Stimulated activated CD4-positive, alpha-beta T cell treated with anti-CD3 and anti-CD28 coated beads, TNF-alpha, amount 100 ng/mL, for 4 hours (primary cell): ENCODE measurements at places on chromosomes 3 and 15.

DNA sequence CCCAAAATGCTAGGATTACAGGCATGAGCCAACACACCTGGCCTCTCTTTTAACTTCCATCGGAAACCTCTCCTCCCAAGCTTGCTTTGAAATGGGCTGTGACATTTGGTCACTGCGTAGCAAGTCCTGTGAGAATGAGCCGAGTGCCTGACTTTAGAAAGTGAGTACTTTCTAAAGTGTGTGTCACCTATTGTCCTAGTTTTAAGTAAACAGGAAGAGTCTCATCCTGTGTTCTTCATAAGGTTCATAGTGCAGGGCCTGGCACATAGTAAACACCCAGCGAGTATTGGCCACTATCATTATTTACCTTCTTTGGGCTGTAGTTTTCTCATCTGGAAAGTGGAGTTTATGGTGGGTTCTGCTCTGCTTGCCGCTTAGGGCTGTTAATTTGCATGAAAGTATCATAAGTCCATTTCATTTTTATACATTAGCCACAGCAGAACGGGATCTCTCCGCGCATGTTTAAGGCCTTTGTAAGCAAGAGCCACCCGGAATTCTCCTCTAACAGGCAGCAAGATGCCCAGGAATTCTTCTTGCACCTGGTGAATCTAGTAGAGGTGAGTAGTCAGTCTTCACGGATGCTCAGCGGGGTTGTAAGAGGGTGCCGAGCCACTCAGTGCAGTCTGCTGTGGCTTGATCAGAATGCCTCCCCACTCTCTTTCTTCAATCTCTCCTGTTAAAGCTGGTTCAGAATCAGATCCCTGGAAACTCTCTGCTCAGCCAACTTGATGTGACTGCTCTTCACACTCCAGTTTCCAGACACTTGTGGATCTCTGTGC is 87.2 kb downstream of the USP13 start:
- no peak for DNase-seq

GRCh38 chr15:51234176-51234927 is 104.0 kb downstream of the CYP19A1 start:
- no peak for DNase-seq

DNA sequence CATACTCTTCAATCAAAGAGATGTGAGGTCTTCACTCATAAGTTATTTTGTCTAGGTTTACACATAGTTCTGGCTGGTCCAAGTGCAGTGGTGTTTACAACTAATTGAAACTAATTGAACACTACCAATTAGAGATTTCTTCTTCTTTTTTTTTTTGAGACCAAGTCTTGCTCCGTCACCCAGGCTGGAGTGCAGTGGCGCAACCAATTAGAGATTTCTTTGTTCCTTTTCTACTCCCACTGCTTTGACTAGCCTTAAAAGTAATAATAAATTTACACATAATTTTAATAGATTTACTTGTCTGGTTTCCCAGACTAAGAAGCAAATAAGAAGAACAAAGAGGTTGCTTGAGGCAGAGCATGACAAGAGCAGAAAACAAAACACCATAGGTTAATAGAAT is 6.7 kb upstream of the DENND6A start:
- DNase-seq = no peak

DNA sequence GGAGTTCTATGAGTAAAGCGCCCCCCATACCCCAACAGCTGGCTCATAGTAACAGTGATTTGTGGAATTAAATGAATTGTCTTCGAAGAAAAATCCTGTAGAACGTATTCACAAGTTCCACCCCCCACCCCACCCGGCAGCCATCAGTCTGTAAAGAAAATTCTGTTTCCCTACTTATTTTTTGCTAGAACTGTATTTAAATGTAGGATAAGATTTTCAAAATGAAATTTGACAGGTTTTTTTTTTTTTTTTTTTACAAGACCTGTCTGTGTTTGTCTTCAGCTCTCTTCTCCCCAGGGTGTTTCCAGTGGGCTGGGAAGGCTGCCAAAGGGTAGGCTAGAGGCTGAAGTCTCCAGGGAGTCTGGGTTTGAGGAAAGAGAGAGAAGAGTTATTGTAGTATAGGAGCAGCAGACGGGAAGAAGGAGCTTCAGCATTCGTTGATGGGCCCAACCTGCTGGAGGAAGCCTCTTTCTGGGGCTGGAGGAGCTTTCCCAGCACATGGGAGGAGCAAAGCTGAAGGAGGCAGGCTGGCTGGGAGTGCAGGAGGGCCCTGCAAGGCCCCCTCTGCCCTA is 130.6 kb upstream of the SEMA6D start:
- no peak for DNase-seq

DNA sequence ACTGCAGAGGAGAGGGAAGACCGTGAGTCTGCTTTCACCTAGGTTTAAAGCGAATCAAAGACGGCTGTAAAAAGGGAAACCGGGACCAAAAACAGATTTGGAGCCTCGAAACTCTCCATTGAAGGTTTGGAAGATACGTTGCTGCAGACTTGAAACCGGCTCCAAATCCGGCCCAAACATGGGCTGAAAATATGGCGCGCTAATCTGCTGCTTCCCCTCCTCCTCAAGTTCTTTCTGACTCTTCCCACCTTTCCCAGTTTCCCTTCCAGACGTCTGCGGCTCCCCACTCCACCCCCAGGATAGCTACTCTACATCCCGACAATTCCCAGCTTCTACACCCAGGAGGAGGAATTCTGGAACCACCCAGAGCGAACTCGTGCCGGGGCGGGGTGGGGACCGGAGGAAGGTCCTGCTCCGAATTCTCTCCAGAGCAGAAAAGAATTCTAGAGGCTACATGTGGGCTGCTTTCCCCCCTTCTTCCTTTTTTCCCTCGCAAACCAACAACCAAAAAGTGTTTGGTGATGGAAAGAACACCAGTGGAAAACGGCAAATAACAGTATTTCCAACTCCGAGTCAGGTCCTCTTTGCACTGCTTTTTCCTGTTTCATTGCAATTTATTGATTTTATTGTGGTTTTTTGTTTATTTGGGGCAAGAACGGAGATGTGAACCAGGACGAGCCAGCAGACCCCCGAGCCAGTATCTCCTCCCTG is 8.5 kb downstream of the EOMES start:
- no peak for DNase-seq

GRCh38 chr15:77361456-77361855 is 58.4 kb downstream of the PEAK1 start:
- no peak for DNase-seq

- DNase-seq = no peak
Measured at GRCh38 chr15:41970456-41970855, 1.9 kb downstream of the EHD4 start.

DNA sequence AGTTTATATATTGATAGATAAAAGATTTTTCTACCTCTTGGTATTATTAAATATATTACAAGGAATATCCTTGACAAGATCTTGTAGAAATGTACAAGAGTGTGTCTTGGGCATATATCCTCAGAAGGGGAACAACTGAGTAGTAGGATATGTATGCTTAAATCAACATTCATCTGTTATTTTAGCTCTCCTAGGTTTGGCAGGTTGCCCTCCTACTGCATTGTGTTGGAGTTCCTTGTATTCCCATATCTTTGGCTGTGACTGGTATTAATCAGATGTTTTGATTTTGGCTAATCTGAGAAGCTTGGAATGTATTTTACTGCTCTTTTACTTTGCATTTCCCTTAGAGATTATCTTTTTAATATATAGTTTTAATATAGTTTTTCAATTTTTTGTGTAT is 4.6 kb downstream of the MYRIP start:
- no peak for DNase-seq

- DNase-seq = no peak
Measured at GRCh38 chr3:31172336-31172735, 277.9 kb upstream of the GADL1 start.

DNA sequence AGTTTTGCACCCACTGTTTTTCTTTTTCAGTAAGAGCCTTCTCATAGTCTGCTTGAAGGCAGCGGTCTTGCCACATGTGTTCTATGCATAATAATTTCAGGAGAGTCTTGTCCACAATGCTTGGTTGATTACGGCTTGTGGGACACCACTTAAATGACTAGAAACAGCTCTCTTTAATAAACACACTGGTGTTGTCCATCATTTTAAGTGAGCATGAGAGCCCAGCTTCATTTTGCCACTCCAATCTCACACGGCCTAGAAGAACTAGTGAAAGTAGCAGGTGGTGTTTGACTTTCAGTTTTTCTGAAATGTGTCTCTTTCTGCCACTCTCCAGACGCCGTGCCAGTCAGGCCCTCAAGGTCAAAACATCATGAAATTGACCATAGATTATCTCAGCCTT is 292.1 kb downstream of the LPP start:
- DNase-seq = no peak

DNA sequence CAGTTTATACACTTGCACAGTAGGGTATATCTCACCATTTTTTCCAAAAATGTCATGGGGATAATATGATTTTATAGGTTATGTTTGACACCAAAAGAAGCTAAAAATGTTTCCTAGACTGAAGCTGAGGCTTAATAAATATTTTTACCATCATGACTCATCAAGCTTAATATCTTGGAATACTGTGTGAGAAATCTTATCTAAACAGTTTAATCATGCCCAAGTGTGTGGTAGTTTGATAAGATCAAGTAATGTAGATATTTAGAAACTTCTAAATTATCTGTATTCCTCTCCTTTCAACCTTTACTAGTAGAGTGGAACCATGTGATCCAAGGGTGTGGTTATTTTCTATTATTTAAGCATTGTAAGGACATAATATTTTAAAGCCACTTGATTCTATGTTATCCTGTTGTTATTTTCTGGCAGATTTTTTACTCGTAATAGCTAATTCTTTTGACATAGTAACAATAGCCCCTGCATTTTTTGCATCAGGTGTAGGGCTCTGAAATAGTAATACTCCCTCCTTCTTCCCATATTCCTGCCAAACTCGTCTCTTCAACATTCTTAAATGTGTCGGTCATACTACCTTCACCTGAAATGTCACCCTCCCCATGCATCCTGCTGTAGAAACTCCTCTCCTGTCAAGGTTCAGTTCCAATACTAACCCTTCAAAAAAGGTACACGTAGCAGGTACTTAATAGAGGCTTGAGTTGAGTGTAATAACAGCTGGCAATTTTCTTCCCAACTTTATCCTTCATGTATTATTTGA is 729.6 kb downstream of the NLGN1 start:
- DNase-seq = no peak

DNA sequence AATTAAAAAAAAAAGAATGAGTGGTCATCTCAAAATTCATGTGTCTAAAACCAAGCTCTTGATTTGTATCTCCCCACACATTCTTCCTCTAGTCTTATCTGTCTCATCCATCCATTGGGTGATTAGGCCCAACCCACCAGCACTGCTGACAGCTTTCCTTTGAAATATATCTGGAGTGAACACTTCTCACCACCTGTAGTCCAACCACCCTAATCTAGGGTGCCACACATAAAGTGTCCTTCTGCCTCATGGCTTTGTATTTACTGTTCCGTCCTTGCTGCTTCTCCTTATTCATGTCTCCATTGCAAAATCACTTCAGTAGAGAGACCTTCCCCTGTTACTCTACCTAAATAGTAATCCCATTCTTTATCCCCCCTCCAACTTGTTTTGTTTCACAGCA is 82.4 kb upstream of the PTX3 start:
- DNase-seq = no peak

DNA sequence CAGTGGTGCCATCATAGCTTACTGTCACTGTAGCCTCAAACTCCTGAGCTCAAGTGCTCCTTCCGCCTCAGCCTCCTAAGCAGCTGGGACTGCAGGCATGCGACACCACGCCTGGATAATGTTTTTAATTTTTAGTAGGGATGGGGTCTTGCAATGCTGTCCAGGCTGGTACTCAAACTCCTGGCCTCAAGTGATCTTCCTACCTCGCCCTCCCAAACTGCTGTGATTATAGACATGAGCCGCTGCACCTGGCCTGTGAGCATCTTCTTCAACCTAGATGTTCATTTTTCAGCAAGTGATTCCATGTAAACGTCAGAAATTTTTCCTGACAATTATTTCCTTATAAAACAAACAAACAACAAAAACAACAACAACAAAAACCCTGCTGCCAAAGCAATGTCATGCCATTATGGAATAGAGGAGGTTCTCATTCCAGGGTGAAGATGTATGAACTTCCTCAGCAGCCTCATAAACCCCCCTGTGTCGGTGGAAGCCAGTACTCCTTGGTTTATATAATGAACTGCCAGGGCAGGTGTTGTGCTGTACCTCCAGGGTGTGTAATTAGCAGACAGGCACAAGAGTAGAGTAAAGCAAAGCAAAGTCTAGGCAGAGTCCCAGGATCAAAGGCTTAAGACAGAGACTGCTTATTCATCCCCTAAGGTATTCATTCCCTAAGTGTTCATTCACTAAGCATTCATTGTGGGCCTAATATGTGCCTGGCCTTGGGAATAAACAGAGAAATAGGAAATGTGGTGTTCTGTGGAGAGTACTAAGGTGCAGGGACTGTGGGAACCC is 44.6 kb downstream of the NR2C2 start:
- no peak for DNase-seq

GRCh38 chr3:184568924-184569829 is 7.6 kb downstream of the EPHB3 start:
- DNase-seq = no peak

DNA sequence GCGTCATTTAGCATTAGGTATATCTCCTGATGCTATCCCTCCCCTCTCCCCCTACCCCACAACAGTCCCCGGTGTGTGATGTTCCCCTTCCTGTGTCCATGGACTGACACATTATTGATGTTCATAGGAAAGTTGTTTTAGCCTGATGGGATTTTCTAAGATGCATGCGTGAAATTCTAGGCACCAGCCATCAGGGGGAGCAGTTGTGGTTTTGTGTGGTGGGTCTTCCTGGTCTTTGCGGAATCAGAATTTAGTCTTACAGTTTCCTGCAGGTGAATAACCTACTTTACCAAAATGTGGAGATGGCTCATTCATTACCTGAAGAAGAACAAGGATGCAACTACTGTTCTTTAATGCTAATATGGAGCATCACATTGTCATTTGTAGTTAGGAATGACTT is 455.0 kb upstream of the THBS1 start:
- DNase-seq = no peak

DNA sequence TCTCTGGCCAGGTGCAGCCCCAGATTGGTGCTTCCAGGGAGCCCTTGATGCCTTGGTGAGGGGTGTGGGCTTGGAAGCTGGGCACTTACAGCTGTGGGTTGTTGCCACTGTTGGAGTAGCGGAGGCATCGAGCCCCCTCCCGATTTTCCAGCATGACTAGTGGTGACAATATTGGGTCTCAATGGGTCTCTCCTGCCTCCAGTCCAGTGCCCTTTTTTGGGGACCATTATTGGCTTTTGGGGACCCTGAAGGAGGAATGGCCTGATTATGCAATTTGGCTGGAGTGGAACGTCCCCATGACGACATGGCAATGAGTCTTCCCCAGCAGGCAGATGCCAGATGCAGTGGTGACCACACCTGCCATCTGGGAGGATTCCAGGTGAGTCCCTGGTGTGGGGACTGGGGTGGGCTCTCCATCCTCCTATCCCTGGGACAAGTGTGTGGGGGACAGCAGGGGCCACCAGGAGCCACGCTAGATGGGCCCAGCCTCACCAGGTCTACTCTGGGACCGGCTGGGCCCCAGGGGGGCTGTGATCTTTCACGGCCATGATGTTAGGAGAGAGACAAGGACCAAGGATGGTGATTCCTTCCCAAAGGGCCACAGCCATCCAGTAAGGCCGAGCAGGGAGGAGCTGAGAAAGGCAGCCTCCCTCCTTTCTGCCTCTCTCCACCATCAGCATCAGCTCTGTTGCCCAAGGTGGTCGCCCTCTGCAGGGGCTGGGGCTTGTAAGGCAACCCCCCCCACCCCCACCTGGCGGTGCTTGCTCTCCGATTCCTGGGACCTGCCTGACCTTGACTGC is 196.8 kb downstream of the GOLGA6L6 start:
- DNase-seq = no peak

- DNase-seq = no peak
Measured at GRCh38 chr3:25445731-25446130, 17.7 kb downstream of the RARB start.

GRCh38 chr3:74845081-74845480 is 230.6 kb upstream of the CNTN3 start:
- DNase-seq = no peak
